Islet precursor cell (in vitro differentiated cells): ENCODE measurements at places on chromosomes 2 and 18.

GRCh38 chr2:23625726-23626125, 240.7 kb downstream of the KLHL29 start:
- no peak for DNase-seq

GRCh38 chr2:183919167-183919566, 679.2 kb upstream of the ZNF804A start:
- no peak for DNase-seq

GRCh38 chr2:51791496-51791895, 759.6 kb upstream of the NRXN1 start:
- DNase-seq: no peak

- peak; percentile 51 for DNase-seq
Observed at GRCh38 chr2:119730671-119731177, 29.0 kb upstream of the PTPN4 start.

GRCh38 chr18:25341831-25342230, 10.1 kb downstream of the ZNF521 start:
- no peak for DNase-seq

GRCh38 chr2:36178384-36178783, 177.2 kb upstream of the CRIM1 start:
- no peak for DNase-seq

DNA sequence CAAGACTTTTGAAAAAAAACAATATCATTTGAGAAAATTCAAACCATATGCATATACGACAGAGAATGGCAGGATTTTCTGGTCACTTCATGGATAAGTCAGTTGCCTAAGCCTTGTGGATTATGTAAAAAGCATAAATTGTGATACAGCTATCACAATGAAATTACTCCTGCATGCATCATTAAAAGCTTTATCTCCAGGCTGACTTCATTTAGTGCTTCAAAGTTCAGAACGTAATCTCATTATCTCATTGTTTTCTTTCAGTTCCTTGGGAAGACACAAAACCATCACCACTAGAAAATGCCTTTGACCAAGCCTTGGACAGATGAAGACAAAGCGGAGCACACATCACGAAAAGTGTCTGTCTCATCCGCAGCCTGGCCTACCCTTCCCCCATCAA, 57.0 kb downstream of the L3MBTL4 start:
- no peak for DNase-seq

GRCh38 chr2:119483395-119483753, 40.9 kb downstream of the SCTR start:
- peak; percentile 42 for DNase-seq

GRCh38 chr2:152200101-152200500, 24.5 kb upstream of the STAM2 start:
- DNase-seq: no peak

DNA sequence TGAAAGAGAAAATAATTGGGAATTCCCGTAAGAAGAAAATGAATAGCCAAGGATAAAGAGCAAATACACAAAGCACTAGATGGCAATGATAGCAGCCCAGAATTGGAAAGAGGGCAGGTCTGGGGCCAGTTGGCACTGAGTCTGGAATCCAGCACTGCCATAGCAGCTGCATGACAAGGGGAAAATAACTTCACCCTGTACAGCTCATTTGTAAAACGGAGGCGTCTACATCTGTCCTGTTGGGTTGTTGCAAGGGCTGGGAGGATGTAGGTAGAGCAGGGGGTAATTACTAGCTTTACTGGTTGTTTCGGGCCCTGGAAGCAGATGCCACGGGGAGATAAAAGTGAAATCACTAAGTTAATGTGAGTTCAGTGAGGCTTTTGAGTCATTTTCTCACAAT, 110.0 kb upstream of the RASGRP3 start:
- peak; percentile 79 for DNase-seq

GRCh38 chr2:114949228-114949804, 506.9 kb downstream of the DPP10 start:
- no peak for DNase-seq

GRCh38 chr2:207167099-207167923, 1.6 kb upstream of the KLF7 start:
- no peak for DNase-seq

GRCh38 chr2:8576525-8577167, 105.2 kb upstream of the ID2 start:
- DNase-seq: peak; percentile 51

- no peak for DNase-seq
Observed at GRCh38 chr2:189492451-189492850, 51.2 kb downstream of the WDR75 start.

DNA sequence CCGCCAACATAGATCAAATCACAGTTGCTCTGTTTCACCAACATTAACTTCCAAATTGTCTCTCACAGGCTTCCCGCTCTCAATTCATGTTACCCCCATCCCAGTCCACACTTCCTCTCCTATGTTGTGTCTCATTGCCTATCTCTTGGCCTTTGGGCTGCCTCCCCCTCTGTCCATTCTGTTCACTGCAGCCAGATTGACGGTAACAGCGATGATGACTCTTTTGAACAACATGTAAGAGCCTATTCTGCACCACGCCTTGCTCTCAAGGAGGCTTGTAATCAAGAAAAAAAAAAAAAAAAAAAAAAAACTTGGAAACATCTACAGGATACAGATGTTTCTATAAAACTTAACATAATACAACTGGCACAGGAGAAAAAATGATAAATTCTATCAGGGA, 77.3 kb upstream of the RMDN2 start:
- DNase-seq: no peak

DNA sequence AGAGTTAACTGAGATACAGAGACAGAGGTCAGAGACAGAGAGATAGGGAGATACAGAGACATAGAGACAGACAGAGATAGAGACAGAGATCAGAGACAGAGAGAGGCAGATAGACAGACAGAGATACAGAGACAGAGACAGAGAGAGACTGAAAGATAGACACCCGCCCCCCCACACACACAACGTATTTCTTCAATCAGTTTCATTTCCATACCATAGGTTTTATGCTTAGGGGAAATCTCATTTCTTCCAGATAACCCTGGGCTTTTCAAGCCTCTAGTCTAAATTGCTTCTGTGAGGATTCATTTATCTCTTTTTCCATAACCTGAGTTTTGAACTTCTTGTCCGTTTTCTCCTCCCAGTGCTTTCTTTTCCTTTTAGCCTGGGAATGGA, 94.6 kb downstream of the CD8B2 start:
- DNase-seq: no peak

- DNase-seq: no peak
Observed at GRCh38 chr2:127485051-127485693, 41.1 kb downstream of the IWS1 start.

GRCh38 chr2:64751286-64752260, 97.9 kb upstream of the SERTAD2 start:
- DNase-seq: no peak

GRCh38 chr2:232802091-232802490, 25.7 kb upstream of the KCNJ13 start:
- DNase-seq: no peak

- DNase-seq: no peak
Observed at GRCh38 chr2:241654551-241654950, 17.1 kb downstream of the ATG4B start.

DNA sequence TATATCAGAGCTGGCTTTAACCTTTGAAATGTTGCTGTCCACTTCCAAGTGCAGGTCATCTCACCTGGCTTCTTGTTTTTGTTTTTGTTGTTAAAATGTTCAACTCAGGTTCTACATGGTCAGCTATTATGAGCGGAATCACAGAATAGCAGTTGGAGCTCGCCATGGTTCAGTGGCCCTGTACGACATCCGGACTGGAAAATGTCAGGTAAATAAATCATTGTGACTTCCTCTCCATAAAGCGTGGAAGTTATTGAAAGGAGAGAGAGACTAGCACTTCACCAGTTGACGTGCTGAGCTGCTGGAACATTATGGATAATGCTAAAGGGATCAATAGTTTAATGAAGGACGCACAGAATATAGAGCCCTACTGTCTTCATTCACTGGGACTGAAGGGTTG, 184.6 kb upstream of the BOD1L2 start:
- DNase-seq: no peak

DNA sequence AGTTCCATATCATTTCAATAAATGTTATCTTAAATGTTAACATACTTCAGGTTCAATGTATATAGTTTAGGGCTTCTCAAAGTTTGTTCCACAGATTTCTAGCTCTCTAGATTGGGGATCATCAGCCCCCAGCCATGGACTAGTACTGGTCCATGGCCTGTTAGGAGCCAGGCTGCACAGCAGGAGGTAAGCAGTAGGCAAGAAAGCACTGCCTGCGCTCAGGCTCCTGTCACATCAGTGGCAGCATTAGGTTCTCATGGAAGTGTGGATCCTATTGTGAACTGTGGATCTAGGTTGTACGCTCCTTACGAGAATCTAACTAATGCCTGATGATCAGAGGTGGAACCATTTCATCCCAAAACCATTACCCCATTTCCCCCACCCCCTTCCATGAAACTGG, 531.1 kb downstream of the PARD3B start:
- no peak for DNase-seq

- DNase-seq: peak; percentile 81
Observed at GRCh38 chr2:161625314-161625919, 1.2 kb downstream of the SLC4A10 start.

- no peak for DNase-seq
Observed at GRCh38 chr2:100303744-100304143, 18.6 kb downstream of the LONRF2 start.

- peak; percentile 98 for DNase-seq
Observed at GRCh38 chr2:79717364-79718007, 204.6 kb downstream of the CTNNA2 start.

- DNase-seq: peak; percentile 37
Observed at GRCh38 chr2:239828192-239828972, 196.8 kb downstream of the NDUFA10 start.

DNA sequence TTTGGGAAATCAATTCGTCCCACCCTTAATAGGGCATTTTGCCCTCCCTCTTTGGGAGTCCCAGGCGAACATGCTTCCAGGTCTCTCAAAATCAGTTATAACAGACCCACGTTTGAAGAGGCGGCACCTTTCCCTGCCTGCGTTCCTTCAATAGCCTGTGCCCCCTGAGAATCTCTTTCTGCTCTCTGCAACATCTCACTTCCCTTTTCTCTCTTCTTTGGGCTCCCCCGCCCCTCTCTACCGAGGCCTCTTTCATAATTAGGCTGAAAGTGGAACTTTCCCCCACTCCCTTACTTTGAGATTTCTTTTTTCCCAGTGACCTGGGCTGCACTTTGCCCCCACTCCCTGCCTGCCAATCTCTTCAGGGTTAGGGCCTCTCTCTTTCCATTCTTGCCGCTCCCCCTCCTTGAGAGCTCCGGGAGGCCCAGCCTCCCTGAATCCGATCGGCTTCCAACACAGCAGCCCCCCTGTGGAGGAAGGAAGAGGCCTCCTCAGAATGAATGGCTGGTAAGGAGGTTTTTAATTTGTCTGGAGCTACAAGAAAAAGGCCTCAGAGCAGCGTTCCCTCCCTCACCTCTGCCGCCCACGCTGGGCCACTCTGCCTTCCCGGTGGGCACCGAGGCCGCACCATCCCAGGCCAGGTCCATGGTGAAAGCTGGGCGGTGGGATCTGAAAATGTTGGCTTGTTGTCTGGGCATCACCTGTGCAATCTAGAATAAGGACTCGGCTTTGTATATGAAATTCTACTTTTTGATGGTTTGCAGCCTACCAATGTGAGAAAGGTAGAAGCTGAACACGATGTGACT, 162.6 kb upstream of the SIX3 start:
- peak; percentile 25 for DNase-seq

DNA sequence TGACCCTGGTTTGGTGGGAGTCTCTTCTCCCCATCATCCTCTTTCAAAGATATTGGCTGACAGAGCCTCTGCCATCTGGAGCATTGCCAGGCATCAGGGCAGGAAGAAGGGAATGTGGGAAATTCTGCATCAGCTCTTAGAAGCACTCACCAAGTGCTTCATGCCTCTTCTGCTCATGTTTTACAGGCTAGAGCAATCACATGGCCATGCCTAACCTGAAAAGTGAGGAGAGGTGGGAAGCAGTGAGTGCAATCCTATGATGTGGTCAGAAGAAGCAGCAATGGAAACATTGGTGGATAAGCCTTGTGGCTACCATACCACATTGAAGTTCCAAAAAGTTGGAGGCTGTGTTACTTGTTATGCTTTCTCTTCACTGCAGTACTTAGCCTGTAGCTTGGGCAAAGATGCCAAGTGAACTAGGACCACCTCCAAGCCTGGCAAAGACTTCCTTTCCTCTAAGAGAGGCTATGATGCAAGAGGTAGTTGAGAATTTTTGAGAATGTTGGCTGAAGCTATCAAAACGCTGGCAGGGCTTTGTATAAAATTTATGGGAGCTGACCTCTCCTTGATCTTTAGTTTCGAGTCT, 64.1 kb downstream of the BCL2L11 start:
- peak; percentile 13 for DNase-seq

GRCh38 chr2:60515721-60516226, 37.7 kb downstream of the BCL11A start:
- DNase-seq: no peak

DNA sequence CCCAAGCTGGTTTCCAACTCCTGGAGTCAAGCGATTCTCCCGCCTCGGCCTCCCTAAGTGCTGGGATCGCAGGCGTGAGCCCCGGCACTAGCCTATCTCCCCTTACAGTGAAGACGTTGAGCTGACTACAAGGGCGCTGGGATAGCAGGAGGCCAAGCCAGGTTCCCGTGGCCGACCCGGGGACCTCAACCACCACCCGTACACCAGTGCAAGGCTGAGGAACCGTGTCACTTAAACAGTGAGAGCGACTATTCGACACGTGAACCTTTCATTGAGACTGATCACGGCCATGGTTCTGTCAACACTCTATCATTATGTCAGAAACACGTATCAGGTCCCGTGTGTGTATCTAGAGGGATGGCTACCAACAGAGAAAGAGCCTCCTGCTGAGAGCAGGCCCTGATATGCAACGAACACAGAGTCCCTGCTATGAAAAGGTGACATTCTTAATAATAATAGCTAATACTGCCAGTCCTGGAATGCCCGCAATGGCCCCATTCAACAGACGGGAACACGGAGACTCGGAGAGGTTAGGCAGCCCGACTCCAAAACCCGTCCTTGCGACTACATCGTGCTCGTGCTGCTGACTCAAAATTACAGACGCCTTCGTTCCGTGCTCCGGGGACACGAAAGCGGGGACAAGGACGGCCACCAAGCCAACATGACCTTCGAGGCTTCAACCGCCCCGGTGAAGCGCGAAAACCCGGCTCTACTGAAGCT, 833 bp downstream of the AFG3L2 start:
- peak; percentile 62 for DNase-seq

- DNase-seq: peak; percentile 86
Observed at GRCh38 chr2:85537600-85538506, 1.1 kb upstream of the MAT2A start.

- DNase-seq: no peak
Observed at GRCh38 chr2:181790716-181791649, 100.5 kb upstream of the ITPRID2 start.

GRCh38 chr2:41853427-41854191, 194.2 kb upstream of the PKDCC start:
- peak; percentile 76 for DNase-seq

- DNase-seq: no peak
Observed at GRCh38 chr2:230781130-230781797, 68.6 kb downstream of the CAB39 start.

- no peak for DNase-seq
Observed at GRCh38 chr18:3213300-3214059, 6.3 kb downstream of the MYOM1 start.

- no peak for DNase-seq
Observed at GRCh38 chr2:159939946-159940345, 122.5 kb downstream of the PLA2R1 start.
